Osteoblast (primary cell): ENCODE measurements at places on chromosomes 16 and 17. TPM values are rescaled to one million over a fixed set of nuclear protein-coding genes. Genes with fewer than 3 reads are reported as not detected.

DNA sequence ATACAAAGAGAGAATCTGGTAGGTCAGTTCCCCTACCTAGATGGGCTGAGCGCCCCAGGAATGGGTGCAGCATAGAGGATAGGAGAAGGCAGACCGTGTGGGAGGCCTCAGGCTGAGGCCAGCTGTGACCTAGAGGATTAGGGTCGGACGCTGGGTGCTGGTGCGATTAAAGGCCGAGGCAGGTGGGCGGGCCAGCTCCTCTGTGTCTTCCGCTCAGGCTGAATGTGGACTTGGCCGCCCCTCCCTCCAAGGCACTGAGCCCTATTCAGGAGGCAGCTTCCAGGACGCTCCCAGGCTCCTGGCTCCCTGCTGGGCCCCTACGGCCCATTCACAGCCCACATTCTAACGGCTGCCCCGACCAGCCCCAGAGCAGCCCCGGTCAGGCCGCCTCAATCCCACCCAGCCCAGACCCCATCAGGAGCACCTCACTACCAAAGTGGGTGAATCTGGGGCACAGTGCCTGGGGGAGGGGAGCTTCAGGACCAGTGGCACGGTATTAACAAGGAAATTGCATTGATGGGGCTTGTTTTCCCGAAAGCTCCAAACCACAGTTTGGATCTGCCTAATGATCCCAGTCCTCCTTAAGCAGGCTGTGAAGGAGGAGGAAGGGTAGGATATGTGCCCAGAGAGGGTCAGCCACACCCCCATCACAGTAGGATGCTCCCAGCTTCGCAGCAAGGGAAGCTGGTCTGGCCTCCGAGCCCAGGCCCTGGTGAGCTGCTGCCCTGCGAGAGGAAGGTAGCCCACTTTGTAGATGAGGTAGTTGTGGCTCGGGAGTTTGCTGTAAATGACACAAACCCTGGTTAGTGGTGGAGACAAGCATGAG lies 14.5 kb downstream of the RHBDL3 start:
- peak; percentile 25 for DNase-seq

DNA sequence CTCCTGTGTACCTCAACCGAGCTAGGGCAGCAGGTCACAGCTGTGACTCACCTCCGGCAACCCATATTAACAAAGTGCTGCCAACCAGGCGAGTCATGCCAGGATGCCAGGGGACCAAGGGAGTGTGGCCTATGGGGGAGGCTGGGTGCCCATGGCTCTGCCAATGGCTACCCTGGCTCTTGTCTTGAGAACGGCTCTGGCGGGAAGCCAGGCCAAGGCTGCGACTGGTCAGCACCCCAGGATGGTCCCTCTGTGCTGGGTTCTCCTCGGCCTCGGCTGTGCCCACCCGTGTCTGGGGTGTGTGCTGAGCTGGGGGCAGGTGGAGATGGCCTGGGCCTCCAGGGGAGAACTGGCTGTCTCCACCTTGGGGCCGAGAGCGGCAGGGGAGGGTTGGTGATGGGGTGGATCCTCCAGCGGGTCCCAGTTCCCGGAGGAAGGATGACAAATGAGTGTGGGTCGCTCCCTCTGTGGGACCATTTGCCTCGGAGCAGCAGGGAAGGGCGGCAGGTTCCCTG lies 75.8 kb downstream of the MRC2 start:
- peak; percentile 90 for DNase-seq

GRCh38 chr17:32912218-32912897 lies 15.6 kb upstream of the TMEM98 start:
- DNase-seq, result peak; percentile 90

DNA sequence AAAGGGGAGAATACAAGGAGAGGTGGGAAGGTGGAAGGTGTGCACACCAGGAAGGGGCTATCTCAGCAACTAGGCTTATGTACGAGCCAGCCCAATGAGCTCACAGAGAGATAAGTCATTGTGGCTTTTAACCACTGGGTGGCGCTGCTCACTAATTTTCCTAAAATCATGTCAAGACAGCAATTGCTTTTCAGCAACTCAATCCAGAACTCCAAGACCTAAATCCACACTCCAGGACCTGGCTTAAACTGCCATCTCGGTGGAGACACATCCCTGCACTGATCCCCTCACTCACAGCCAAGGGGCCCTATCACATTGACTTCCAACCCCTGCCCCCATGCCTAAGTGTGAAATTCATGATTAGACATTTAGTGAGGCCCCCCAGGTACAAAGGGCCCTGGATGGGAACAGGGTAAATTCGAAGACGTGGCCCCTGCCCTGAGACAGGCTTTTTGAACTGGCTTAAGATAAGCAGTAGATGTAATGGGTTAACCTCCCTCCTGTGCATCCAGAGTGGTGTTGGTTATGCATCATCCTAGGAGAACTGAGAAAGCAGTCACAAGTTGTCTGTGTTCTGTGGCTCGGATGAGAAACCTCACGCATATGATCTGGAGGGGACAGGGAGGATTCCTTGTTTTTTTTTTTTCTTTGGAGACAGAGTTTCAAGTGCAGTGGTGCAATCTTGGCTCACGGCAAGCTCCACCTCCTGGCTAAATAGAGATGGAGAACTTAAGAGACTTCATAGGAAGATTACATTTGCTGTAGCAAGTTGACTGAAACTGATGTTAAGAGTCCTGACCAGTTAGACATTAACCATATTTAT lies 11.5 kb downstream of the CCL16 start:
- no peak for DNase-seq

DNA sequence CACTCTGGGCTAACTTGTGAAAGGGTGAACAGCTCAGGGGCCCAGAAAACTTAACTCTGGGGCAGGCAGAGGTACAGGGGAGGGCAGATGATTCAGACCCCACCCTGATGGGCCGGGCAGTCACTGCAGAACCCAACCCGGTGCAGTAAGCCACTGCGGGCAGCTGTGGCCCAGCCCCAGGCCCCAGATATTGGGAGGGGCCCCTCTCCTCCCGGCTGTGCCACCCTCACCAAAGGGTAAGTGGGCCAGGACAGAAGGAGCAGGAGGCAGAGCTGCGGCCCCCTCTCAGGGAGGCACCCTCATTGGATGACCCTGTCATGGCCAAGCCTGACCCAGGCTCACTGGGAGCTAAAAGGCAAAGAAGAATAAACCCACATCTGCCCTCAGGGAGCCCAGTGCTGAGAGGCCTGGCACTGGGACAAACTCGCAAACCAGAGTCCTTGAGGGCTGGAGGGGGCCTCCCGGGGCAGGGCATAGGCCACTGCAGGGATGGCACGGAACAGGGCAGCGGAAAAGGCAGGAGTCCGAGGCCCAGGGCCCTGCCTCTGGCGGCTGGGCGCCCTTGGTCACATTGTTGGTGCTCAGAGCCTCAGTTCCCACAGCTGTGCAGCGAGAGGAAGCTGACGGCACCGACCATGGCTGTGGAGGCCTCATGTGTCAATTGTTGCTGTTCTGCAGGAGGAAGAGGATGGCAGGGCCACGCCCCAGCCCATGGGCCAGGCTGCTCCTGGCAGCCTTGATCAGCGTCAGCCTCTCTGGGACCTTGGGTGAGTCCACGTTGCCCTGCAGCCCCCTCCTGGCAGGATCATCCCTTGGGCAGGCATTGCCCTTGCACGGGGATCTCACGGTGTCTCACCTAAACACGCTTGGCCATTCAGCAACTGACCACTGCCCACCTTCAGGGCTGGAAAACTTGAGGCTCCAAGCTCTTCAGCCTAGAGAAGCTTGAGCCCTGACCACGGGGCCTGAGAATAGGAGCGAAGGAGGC lies 3.1 kb downstream of the ITGB4 start:
- DNase-seq, result peak; percentile 77

GRCh38 chr16:48911700-48912099 lies 301.7 kb upstream of the N4BP1 start:
- DNase-seq, result no peak

DNA sequence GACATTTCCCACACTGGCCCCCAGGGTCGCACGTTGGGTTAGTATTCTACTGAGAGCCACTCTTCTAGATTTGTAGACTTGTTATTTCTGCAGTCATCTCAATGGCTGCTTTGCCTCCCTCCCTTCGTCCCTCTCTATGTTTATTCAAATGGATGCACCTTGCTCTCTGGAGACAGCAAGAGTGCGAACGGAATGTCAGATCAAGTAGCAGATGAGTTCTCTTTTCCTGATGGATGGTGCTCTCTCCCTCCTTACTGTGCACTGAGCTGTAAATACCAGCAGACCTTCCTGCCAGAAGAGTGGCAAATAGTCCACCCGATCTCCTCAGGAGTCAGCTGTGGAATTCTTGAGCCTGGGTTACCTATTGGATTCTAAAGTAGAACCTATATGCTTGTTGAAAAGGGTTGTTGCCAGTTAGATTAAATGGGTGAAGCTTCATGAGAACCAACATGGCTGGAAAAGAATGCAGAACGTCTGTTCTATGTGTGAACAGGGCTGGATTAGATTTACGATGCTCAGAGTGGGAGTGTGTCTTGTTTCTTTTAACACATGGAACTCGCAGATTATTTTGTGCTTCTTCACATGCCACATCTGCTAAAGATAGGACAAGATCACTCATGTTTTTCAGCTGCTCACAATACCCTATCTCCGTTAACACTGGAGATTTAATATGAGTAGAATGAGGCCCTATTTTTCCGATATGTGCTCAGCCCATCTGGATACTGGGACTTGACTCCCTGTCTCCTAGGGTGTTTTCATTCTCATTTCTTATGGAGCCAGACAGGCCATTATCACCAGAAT lies 6.1 kb downstream of the GNAO1 start:
- no peak for DNase-seq

DNA sequence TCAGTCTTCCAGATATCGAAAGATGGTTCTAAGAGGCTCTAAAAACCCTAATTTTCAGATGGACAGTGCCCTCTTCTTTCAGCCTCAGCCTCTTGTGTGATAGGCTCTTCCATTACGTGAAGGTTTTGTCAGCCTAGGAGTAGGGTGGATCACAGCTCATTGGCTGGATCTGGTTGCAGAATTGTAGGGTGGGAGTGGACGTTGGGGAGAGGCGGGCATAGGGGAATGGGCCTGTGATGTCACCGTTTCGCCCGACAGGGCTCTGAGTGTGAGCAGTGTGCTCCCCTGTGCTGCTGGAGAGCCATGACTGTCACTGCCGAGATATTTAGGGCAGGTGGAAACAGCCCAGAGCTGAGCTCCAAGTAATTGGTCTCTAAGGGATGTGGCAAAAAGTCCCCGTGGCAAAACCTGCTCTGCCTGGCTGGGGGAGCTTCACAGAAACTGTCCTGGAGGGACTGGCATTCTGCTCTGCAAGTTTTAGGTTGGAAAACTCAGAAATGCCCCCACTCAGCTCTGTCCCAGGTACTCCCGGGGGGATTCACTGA lies 6.2 kb upstream of the WFIKKN1 start:
- peak; percentile 85 for DNase-seq

GRCh38 chr17:50681263-50682200 lies 26.2 kb downstream of the ANKRD40 start:
- DNase-seq, result peak; percentile 96

GRCh38 chr16:87822108-87822970 lies 47.0 kb downstream of the SLC7A5 start:
- peak; percentile 56 for DNase-seq

- peak; percentile 65 for DNase-seq
Measured at GRCh38 chr17:71899317-71899716, 221.5 kb upstream of the SOX9 start.

DNA sequence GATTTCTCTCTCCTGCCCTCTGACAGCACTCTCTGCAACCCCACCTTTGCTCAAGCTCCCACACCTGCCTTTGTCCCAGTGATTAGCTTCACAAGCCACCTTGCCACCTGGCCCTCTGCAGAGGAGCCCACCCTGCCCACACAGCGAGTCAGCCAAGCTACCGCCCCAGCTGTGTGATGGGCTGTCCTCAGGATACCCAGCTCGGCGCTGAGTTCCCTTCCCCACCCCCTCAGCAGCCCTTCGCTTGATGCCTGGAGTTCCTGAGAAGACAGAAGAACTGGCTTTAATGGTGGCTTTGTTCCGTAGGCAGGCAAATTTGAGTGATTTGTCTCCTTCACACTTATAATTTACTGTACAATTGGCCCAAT lies 266.4 kb downstream of the CBLN1 start:
- no peak for DNase-seq

GRCh38 chr16:83113811-83114210 lies 487.0 kb downstream of the CDH13 start:
- peak; percentile 54 for DNase-seq

DNA sequence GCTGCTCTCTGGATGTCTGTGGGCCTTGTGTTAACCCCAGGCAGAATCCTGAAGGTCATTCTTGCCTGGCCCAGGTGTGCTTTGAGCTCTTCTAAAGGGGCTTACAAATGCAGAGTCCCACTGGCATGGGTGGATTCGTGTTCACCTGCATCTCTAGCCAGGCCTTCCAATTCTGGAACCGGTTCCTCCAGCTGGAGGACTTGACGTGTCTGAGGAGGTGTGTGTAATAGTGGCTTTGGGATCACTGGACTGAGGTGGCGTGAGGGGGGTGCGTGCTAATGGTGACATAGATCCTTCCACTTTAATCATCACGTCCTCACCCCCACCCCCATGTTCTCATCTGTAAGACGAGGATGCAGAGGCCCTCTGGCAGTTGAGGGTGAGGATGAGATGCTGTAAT lies 4.8 kb downstream of the GSE1 start:
- DNase-seq, result no peak

Gene MT1F
- 2.1 and 3.3 TPM in 2 replicates for total RNA-seq

Gene VPS25
- 46.7 and 55.7 TPM in 2 replicates for total RNA-seq

Gene FSCN2
- total RNA-seq, result 2.9 and 5.1 TPM in 2 replicates

Gene MFSD11
- 42.0 and 45.4 TPM in 2 replicates for total RNA-seq

Gene WSB1
- 158 and 177 TPM in 2 replicates for total RNA-seq

Gene DOC2B
- not detected in 2 replicates for total RNA-seq
